Activated CD4-positive, alpha-beta T cell treated with anti-CD3 and anti-CD28 coated beads, Interleukin-2, amount 50 U/mL, for 16 hours (primary cell): ENCODE measurements at places on chromosomes 7 and 10.

GRCh38 chr10:3096149-3096548 is 28.8 kb downstream of the PFKP start:
- peak; percentile 16 for DNase-seq

DNA sequence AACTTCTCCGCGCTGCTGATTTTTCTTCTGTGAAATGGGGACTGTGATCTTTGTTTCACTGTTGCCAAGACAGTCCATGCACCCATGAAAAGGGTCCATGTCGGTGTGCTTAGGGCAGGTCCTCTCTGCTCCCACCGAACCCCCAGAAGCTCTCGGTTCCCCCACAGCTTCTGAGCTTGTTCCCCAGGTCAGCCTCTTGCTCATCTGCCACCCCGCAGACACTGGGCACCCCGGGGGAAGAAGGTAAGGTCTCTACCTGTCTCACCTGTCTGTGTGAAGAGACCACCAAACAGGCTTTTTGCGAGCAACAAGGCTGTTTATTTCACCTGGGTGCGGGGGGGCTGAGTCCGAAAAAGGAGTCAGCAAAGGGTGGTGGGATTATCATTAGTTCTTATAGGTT is 66.2 kb upstream of the NANOS1 start:
- DNase-seq, result no peak

GRCh38 chr10:51230887-51231585 is 156.7 kb downstream of the PRKG1 start:
- DNase-seq, result no peak

DNA sequence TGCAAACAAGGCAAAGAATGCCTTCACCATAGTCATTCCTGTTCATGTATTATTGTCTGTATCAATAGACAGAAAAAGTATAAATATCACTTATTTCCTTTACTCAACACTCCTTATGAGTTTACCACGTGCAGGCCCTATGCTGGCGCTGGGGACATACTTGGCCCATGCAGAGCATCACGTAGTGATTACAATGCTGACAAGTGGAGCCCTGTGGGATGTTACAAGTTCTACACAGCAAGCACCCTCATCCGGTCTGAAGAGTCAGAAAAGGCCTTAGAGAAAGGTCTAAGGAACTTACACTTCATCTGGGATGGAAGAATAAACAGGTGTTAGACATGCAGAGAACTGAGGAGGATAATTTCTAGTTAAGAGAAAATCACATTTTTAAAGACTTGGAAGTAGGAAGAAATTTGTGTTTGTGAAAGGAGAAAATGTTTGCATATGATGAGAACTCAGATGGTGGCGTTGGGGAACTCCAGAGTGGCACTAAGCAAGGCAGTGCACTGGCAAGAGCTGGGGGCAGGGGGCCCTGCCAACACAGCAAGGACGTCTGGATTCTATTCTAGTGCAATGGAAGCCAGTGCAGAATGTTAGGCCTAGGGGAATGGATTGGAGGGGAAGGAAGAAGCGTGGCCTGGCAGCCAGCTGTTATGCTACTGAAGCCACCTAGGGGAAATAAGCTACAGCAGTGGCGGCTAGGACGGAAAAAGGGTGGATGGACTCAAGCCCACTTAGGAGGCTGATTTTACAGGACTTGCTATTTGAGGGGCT is 116.2 kb downstream of the ELMO1 start:
- no peak for DNase-seq

GRCh38 chr10:89615824-89616223 is 29.2 kb downstream of the PANK1 start:
- no peak for DNase-seq

- peak; percentile 69 for DNase-seq
Observed at GRCh38 chr7:157502701-157503111, 165.9 kb downstream of the DNAJB6 start.

GRCh38 chr10:70546584-70546983 is 56.0 kb downstream of the PRF1 start:
- DNase-seq, result no peak

GRCh38 chr7:146858690-146859089 is 742.1 kb downstream of the CNTNAP2 start:
- DNase-seq, result no peak
